NCI-H510A (cell line): ENCODE measurements at places on chromosomes 6 and 20.

DNA sequence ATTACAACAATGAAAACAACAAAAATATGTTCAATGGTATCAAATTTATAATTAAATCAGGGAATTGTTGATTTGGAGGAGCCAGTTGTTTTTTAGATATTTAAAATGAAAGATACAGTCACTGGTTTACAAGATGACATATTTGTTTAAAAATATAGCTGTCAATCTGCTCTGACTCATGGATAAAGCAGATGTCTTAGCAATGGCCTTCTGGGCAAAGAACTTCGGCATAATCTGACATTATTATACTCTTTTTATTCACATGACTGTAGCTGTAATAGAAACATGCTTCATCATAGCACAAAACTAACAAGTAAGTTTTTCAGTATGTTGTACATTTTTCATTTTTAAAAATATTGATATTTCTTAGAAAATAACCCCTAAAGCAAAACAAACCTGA, 267.4 kb downstream of the CENPW start:
- DNase-seq, result no peak

DNA sequence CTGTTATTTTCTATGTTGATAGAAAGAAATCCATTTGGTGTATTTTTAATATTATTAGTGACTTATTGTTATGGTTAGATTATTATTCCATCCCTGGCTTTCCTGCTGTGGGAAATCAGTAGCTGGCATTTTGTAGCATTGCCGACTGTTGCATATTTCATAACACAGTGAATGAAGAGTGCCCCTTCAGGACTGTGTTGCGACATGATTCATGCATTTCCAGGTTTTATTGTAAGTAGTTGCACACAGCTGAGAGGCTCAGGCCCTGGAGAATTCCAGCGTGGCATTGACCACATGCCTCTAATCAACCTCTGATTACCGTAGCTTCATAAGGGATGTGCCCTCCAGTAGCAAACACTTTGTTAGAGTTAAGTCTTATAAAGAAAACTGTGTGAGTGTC, 263.9 kb downstream of the FARS2 start:
- no peak for DNase-seq

- DNase-seq, result no peak
These were observed 349.3 kb downstream of the FARS2 start for GRCh38 chr6:5610640-5611039.

DNA sequence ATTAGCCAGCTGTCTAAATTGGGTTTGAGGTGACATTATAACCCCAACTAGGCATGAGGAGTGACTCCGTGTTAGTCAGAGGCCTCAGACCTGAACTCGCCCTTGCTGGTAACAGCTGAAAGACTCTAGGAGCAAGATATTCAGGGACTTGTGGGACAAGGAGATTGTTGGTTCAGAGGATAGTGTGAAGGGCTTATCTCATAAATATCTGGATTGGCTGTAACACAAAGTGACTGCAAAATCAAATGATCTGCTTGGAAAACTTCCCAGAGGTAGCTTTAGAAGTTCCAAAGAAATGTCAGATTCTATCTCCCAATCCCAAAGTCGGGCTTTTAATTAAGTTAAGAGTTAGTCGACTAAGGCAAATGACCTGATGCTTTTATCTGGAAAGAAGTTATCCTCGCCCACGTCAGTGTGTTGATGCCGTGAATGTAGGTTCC, 72.4 kb downstream of the TULP4 start:
- no peak for DNase-seq

- DNase-seq, result no peak
These were observed 3.9 kb downstream of the EPM2A start for GRCh38 chr6:145731447-145731846.

GRCh38 chr20:21513881-21514540, at the start of gene NKX2-2:
NKX2-2 (minus strand) TSS chr20:21514064; CDS start chr20:21513669, 395 bp downstream.
- no peak for DNase-seq

GRCh38 chr6:163688739-163689362, 274.3 kb downstream of the QKI start:
- DNase-seq, result no peak

GRCh38 chr6:132525866-132526265, 12.2 kb upstream of the TAAR9 start:
- DNase-seq, result no peak

DNA sequence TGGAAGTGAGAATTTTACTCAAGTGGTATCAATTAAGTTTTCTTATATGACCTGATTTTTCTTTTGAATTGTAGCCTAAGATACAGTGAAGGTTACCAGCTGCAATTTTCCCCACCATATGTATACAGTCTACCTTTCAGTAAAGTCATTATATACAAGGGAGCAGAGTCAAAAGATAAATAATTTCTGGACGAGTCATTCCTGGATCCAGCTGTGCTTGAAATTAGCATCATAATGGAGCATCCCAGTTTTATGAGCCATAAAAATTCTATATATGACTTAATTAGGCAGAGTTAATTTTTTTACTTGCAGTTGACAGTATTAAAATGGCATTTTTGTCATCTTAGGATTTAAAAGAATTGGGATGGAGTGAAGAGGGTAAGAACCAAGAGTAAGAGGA, 1008.4 kb downstream of the PHF3 start:
- no peak for DNase-seq

DNA sequence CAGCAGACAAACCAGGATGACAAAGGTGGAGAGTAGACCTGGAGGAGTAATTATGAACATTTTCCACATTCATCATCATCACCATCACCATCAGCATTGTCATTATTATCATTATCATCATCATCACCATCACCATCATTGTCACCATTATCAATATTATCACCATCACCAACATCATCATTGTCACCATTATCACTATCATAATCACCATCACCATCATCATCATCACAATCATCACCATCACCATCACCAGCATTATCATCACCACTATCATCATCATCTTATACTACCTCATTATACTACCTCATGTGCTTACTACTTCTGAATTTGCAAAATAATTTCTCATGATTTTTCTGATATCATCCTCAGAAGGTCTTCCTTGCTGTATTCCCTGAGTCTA, 39.3 kb downstream of the FOXA2 start:
- no peak for DNase-seq

DNA sequence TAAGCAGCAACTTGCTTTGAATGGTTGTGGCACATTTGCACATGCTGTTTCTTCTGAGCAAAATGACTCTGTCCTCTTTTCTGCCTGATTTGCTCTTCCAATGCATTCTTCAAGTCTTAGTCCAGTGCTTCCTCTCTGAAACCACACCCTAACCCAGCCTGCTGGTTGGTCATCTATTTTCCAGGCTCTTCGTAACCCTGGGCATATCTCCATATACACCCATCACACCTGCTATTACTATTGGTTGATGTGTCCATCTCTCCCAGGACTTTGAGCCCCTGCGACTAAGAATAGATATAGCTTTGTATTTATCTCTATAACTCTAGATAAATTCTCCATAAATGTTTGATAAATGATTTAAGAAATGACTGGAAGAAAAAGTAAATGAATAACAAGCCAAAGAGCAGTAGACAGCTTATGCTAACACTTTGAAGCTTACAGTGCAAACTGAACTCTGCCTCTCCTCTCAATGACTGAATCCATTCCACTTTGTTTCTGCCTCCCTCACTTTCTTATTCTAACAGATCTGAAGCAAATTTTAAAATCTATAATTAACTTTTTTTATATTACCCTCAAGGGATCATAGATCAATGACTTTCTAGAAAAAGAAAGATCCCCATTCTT, 59.7 kb upstream of the NT5E start:
- no peak for DNase-seq

DNA sequence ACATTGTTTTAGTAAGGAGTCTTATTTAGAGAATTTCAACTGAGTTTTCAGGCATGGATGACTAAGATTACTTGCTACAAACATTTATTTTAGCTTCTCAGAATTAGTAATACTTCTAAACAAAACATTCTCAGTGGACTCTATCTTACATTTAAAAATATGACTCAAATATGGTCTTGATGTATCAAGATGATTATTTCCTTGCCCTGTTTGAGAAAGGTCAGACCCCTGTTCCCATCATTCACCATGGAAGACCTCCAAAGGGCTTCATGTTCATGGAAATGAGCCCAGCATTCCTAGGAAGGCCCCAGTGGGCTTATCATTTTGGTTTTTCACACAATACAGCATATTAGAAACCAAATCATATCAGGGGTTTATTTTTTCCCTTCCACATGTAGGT, 24.6 kb upstream of the TRPC4AP start:
- DNase-seq, result no peak

DNA sequence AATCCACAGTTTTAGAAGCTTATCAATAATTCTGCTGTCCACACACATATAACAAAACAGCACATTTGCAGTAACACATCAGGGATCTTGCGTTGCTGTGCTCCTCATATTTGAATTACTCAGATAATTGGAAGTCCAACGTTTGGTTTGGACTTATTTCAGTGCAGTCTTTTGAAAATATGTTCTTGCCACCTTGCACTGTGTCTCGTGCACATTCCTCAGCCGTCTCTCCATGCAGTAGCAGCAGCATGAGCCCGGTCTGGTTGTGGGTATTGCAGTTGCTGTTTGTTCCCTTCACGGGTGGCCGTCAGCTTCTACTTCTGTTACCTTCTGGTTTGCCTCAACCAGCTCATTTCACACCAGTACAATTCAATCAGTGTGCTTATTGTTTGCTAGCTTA, 215.5 kb downstream of the SLC24A3 start:
- DNase-seq, result no peak

DNA sequence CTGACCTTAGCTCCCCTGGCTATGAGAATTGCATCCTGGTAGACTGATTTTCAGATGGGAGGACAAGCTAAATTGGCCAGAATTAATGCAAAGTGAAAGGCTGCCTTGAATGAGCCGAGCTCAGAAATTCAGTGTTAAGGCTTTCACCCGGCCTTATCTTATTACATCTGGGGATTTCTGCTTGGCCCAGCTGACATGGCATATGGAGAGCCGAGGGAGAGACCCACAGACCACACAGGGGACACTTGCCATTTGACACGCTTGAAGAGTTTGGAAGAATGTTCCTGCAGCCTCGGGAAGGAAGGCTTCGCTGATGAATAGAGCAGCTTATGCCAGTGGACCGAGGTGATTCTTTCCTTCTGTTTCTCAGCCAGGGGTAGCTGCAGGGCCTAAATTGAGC, 9.0 kb downstream of the MOCS3 start:
- no peak for DNase-seq

DNA sequence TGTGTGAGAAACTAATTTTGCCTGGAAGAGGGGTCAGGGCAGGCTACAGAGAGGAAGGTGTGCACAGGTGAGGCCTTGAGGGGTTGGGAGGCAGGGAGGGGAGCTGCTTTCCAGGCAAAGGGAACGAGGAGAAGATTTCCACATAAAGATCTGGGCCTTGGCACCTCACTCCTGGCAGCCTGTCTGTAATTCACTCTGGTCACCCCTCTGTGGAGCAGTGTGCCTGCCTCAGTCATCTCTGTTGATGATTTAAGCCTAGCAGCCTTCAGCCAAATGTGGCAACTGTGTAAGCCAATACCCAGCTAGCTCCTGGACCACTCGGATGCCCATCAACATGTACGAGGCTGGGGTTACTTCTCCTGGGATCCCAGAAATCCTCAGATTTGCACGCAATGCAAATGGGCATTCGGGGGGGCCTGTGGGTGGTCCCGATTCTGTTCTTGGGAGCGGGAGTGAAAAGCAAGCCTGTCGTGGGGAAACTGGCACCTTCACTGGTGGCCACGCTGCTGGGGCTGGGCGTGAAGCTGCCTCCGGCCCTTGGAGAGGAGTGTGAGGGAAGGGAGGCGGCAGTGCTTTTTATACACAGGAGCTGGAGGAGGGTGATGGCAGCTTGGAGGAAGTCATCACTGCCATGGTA, 360.4 kb downstream of the ZFAND3 start:
- no peak for DNase-seq

- no peak for DNase-seq
These were observed 216.0 kb downstream of the DLL1 start for GRCh38 chr6:170074907-170075306.

- DNase-seq, result no peak
These were observed 123.6 kb downstream of the CDC5L start for GRCh38 chr6:44511126-44511525.

DNA sequence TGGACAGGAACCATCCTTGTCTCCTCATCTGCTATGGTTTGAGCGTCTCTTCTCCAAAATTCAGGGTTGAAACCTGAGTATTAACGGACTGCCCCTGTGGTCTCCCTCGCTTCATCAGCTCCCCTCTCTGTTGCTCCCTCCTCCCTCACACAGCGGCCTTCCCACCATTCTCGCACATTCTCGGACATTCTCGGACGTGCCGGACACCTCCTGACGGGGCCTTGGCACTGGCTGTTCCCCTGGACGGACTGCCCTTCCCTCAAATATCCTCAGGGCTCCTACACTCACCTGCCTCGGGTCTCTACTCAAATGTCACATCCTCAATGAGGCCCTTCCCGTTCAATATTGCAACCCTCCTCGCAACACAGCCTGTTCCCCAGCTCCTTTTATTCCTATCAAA, 115.8 kb downstream of the TBC1D7 start:
- DNase-seq, result no peak

GRCh38 chr20:18197382-18198070, 59.9 kb downstream of the KAT14 start:
- no peak for DNase-seq

GRCh38 chr6:146071781-146072180, 42.9 kb downstream of the GRM1 start:
- DNase-seq, result no peak

DNA sequence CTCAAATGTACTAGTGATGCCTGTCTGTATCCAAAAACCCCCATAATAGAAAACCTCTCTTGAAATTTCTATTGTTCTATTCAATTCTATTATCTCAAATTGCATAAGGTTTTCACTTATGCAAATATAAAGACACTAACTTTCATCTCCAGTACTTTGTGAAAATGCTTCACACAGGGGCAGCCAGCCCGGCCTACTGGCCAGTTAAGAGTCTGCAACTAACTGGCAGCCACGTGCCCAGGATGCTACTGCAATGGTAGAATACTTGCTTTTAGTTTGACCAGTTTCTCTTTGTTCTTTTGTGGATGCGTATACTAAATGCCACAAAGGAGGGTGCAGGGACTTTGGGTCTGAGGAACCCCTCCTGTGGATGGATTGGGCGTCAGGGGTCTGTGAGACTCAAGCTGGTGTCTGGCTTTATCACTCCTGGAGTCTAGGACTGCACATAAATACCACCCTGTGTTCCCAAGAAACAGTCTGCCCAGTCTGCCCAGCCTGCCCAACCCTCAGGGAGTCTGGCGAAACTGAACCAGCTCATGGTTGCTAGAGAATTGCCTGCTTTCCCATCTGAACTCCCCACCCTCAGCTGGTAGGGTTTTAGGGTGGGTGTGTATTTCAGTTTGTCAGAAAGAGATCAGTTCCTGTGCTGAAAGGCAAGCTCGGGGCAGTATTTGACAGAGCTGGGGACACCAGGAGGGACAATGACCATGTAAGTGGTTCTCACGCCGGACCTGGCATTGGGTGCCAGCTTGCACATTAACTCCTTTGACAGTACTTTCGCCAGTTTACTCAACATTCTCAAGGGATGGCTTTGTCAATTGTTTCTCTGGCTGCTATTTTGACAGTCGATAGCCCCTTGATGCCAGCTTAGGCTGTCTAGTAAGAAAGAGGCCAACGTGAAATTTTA, 558.2 kb upstream of the JAG1 start:
- no peak for DNase-seq

DNA sequence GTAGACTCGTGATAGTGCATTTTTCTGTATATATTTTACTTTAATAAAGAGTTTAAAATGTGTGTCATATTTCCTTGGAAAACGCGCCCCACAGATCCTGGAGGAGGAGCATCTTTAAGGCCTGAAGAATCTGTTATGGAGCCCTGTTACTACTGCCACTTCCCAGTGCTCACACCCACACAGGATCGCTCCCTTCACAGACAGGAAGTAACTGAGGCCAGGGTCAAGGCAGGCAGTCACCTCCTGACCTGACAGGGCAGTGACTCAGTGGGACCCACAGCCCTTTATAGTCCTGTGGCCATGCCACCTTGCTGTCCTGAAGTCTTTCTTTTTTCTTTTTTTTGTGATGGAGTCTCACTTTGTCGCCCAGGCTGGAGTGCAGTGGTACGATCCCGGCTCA, 9.0 kb downstream of the RRBP1 start:
- no peak for DNase-seq
